ENCODE measurements at places on chromosomes 5 and 9.

GRCh38 chr5:114223866-114224265, 138.0 kb upstream of the KCNN2 start:
- no peak for DNase-seq

DNA sequence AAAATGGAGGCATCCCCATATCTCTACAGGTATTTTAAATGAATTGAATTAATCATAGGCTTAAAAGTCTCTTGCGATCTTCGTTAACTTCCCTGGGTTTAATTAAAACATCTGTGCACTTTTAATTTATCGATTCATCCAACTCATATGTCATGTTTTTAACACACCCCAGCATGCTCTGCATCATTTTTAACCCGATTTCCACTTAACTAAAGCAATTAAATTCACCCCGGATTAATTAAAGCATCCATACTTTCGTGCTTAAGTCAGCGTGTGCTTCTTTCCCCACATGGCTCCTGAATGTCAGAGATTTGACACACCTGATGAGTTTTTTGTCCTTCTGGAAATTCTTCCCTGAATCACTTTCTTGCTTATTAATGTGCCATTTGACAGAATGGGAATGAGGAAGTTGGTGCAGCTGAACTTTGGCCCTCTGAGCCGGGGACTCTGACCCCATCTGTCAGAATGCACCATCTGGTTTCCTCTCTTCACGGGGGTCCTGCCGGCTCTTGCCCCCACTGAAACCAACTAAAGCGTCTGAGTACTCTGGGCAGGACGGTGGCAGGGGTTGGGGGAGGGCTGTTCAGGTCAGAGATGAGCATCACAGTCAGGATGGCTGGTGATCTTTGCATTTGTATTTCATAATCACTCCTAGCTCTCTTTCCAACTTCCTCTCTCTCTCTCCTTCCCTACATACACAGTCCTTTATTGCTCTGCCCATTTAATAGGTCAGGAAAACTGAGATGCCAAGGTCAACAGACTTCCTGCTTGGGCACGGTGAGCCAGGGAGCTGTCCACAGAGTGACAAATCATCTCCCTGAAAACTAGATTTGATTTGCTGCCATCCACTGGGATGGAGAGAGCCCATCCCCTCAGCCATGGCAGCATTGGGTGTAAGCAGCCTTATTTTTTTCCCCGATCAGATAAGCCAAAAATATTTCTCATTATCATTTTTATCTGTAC, 180.3 kb upstream of the WWC1 start:
- DNase-seq = no peak

DNA sequence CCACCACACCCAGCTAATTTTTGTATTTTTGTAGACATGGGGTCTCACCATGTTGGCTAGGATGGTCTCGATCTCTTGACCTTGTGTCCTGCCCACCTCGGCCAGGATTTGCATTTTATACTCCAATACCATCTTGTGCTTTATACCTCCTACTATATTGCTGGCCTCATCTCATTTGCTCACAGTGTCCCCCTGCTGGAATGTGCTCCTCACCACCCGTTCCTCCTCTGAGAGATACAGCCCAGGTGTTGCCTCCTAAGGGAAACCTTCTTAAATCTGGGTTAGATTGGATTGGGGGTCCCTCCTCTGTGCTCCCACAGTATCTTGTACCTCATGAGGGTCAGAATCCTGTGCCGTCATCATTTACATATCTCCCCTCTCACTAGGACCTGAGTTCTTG, 131.7 kb downstream of the PAPPA start:
- no peak for DNase-seq

DNA sequence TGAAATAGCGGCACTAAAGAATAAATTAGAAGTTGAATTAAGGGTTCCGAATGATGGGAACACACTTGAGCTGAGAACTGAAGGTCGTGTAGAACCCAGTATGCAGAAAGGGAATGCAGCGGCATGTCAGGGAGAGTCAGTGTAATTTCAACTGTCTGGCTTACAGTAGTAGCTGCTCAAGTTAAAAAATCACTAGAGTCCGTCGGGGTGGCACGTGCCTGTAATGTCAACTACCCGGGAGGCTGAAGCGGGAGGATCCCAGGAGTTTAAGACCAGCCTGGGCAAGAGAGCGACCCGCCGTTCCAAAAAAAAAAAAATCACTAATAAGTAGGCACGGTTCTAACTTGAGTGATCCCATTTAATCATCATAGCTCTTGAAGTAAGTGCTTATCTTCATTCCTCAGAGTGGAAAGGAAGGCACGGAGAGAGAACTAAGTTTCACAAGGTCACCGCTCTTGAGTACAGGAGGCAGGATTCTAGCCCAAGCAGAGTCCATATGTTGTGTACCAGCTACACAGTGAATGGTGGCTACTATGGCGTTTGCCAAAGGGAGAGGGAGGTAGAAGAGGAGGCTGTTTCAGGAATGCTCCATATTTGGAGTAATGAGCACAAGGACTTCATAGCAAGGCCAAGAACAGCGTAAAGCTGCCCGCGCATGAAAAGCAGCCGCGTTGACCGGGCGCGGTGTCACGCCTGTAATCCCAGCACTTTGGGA, 831 bp downstream of the RMRP start:
- DNase-seq = peak; percentile 53

- no peak for DNase-seq
Measured at GRCh38 chr9:136732444-136733178, 10.1 kb downstream of the LCN10 start.
